SK-MEL-5 (cell line): ENCODE measurements at places on chromosomes 7 and 10. TPM values are rescaled to one million over a fixed set of nuclear protein-coding genes. Genes with fewer than 3 reads are reported as not detected.

C7orf25 gene
- 4.5 and 9.0 TPM in 2 replicates for total RNA-seq

ESYT2 gene
- 95.2 and 97.7 TPM in 2 replicates for total RNA-seq

DMBT1 gene
- 0.32 and 0.42 TPM in 2 replicates for total RNA-seq

MOGAT3 gene
- total RNA-seq: not detected in 2 replicates

WASL gene
- 32.1 and 32.2 TPM in 2 replicates for total RNA-seq

CFAP70 gene
- 0.40 and 0.51 TPM in 2 replicates for total RNA-seq

NODAL gene
- not detected in 2 replicates for total RNA-seq

FANK1 gene
- total RNA-seq: 1.6 TPM in 1 of 2 replicates, not detected in the other

SUGCT gene
- 14.4 and 14.6 TPM in 2 replicates for total RNA-seq

TLX1 gene
- total RNA-seq: not detected in 2 replicates

PTF1A gene
- not detected in 2 replicates for total RNA-seq

MYL10 gene
- total RNA-seq: 1.1 TPM in 1 of 2 replicates, not detected in the other

GSAP gene
- total RNA-seq: 10.6 and 11.1 TPM in 2 replicates

OR2A7 gene
- 0.27 TPM in 1 of 2 replicates, not detected in the other for total RNA-seq

ELN gene
- total RNA-seq: not detected in 2 replicates

FGL2 gene
- total RNA-seq: not detected in 2 replicates

MCM10 gene
- total RNA-seq: 11.6 and 12.5 TPM in 2 replicates

STEAP2 gene
- total RNA-seq: 0.80 and 2.0 TPM in 2 replicates

CLCN1 gene
- total RNA-seq: not detected in 2 replicates

ACTR3C gene
- not detected in 2 replicates for total RNA-seq

TMEM176A gene
- not detected in 2 replicates for total RNA-seq

HOXA3 gene
- total RNA-seq: 0.56 and 3.5 TPM in 2 replicates

EEF1AKMT2 gene
- 15.5 and 20.0 TPM in 2 replicates for total RNA-seq

ARMC3 gene
- total RNA-seq: 0.32 TPM in 1 of 2 replicates, not detected in the other

OR2A12 gene
- not detected in 2 replicates for total RNA-seq

SPRN gene
- total RNA-seq: not detected in 2 replicates

C10orf62 gene
- total RNA-seq: not detected in 2 replicates

MYO1G gene
- 0.03 and 0.26 TPM in 2 replicates for total RNA-seq

TMEM225B gene
- total RNA-seq: 0.53 TPM in 1 of 2 replicates, not detected in the other
